NCI-H524 treated with DMSO at 0.1 percent for 48 hours (cell line): ENCODE measurements at places on chromosomes 16 and 17.
A peak's percentile ranks its signal among the peaks of the same experiment; 100 is the strongest.

- DNase-seq, result no peak
Measured at GRCh38 chr16:76897816-76898215, 293.2 kb upstream of the MON1B start.

DNA sequence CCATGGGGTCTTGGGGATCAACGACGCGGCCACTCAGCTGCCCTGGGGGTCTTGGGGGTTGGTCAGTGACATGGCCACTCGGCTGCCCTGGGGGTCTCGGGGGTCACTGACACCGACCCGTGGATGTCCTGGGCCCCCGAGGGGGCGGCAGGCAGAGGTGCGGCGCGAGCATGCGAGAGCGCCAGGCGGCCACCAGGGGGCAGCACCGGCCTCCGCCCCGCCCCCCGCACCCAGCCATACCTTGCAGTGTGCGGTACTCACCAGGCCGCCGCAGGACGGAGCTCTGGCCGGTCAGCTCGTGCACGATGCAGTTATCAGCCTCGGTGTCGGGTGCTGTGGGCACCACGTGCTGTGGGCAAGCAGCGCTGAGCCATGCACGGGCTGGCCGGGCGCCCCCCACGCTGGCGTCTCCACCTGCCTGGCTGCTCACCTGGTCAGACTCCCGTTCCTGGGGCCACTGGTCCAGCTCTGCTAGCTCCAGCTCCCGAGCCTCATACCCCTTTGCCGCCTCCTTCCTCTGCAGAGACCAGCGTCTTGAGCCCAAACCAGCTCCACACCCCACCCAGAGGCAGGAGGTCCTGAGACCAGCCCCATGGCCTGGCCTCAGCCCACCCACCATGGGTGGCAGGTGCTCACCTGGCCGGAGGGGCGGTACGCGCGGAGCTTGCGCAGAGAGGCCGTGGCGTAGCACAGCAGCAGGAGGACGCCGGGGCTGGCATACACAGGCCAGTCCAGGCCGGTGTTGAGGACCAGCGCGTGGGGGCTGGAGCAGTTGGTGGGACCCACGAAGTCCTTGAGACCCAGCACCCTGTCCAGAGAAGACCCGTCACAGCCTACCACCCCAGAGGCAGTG is 31.2 kb downstream of the CTU2 start:
- no peak for DNase-seq

DNA sequence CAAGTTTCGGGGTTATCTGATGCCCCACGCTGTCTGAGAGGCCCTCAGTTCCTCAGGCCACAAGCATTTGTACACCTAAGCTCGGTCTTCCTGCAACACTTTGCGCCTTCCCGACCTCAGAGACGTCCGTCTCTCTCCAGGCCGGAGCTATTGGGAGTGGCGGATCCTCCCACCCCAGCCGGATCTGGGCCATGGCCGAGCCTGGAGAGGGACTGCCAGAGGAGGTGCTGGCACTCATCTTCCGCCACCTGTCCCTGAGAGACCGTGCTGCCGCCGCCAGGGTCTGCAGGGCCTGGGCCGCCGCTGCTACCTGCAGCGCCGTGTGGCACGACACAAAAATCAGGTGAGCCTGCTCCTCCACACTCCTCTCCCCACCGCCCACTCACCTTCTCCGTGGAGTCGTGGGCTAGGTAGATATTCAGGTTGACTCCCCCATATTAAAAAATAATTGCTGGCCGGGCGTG is 1.9 kb downstream of the FBXL8 start:
- DNase-seq, result no peak

GRCh38 chr17:21678393-21679081 is 13.8 kb upstream of the KCNJ18 start:
- peak; percentile 69 for DNase-seq

DNA sequence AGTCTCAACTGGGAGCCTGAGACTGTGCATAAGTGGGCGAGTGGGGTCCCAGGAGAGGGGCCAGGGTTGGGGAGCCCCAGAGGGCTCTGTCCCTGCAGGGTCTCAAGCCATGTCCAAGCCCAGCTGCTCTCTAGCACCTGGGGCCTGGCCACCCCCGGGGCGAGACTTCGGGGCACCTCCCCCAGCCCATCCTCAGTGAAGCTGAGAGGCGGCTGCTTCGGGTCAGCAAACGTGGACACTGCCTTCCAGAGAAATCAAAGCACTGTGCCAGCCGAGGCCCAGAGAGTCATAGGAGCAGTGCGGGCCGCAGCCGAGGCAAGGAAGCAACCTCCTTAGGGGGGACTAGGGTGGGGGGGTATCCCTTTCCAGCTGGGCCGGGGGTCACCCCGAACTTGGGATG is 77.5 kb downstream of the ENGASE start:
- DNase-seq, result no peak
